Activated B cell treated with CpG ODN at 0.5 μM for 24 hours (primary cell): ENCODE measurements at places on chromosomes 5 and 9.

DNA sequence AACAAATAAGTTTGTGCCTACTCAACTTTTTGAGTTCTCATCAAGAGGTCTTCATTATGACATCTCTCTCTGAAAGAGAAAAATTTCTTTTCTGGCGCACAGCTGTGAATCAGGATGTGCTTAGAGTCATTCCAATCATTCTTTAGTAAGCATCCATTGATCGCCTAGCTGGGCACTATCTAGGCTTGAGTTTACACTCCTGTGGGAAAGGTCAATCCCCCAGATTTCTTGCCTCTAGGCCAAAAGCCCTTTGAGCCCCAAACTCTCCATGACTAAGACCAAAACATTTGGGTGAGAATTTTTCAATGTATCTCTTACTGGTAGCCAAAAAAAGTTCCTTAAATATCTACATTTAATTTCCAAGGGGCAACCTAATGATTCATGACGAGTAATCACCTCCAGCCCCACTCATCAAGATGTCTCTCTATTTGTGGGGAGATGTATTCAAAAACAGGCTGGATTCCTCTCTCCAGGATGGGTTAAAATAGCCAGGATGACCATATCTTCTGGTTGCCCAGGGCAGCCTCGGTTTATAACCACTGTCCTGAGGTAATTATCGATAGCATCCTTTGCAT lies 101.7 kb downstream of the GNA14 start:
- no peak for DNase-seq

GRCh38 chr5:133154274-133155075 lies 102.7 kb downstream of the HSPA4 start:
- DNase-seq: no peak

DNA sequence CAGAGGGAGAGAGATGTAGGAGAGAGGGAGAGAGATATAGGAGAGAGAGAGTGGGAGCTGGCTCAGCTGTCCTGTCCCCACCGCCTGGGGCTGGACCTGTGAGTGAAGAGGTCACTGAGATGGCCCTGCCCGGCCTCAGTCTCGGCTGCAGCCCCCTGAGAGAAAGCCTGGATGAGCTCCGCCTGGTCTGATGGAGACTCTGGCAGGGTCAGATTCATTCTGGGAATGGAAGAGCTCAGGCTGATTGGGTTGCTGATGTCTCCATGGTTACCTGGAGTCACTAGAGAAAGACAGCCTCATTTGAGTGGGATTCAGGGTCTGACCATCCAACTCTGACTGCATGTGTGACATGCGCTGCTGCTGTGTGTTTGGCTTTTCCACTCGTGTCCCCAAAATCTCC lies 27.1 kb upstream of the SEMA4D start:
- DNase-seq: no peak

GRCh38 chr9:134733480-134734232 lies 92.1 kb downstream of the COL5A1 start:
- no peak for DNase-seq

GRCh38 chr9:121556580-121556979 lies 56.9 kb upstream of the GGTA1 start:
- DNase-seq: no peak

DNA sequence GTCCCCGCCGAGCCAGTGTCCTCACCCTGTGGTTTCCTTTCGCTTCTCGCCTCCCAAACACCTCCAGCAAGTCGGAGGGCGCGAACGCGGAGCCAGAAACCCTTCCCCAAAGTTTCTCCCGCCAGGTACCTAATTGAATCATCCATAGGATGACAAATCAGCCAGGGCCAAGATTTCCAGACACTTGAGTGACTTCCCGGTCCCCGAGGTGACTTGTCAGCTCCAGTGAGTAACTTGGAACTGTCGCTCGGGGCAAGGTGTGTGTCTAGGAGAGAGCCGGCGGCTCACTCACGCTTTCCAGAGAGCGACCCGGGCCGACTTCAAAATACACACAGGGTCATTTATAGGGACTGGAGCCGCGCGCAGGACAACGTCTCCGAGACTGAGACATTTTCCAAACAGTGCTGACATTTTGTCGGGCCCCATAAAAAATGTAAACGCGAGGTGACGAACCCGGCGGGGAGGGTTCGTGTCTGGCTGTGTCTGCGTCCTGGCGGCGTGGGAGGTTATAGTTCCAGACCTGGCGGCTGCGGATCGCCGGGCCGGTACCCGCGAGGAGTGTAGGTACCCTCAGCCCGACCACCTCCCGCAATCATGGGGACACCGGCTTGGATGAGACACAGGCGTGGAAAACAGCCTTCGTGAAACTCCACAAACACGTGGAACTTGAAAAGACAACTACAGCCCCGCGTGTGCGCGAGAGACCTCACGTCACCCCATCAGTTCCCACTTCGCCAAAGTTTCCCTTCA lies 1.4 kb downstream of the GLIS3 start:
- no peak for DNase-seq

GRCh38 chr5:135445306-135445985 lies 1.7 kb downstream of the DCANP1 start:
- DNase-seq: no peak

DNA sequence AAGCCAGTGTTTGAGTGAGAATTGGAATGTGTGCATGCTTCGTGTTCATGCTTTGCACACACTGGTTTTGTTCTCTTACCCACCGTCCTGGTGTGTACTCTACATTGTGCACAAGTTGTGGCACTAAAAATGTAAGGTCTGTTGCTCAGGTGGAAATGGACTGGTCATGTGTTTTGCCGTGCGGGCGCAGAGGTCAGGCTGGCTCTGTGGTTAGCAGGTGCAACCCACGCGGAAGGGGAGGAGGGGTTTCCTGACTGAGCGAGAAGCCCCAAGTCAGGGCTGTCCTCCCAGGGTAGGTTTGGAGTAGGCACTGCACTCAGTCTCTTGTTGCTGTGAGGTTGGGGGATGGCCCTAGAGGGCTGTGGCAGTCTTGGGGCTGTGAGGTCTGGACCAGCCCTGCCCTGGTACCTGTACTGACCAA lies 86.6 kb downstream of the EHMT1 start:
- peak; percentile 36 for DNase-seq

GRCh38 chr9:113356686-113357292 lies 7.4 kb downstream of the BSPRY start:
- DNase-seq: no peak

DNA sequence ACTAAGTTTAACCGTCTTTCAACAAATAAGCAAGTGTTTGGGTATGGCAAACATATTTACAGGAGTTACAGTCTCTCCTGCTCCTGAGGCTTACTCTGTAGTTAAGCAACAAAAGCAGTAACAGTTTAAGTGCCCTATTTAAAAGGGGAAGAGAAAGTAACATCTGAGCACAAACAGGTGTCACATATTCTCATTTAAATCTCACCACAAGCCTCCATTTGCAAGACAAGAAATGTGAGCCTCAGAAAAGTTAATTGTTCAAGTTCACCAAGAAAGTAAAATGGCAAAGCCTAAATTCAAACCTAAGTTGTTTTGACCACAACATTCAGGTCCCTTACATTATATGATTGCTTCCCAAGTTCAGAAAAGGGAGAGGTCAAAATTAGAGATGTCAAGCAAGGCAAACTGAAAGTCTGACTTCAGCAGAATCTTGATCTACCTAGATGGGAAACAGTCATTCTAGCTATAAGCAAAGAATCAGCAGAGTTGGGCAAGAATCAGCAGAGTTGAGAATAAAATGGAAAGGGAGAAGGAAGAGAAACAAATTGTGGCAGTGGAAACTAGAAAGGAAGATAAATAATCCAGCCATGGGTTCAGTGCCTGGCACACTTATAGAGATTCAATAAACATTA lies 93.4 kb downstream of the STRBP start:
- DNase-seq: no peak

DNA sequence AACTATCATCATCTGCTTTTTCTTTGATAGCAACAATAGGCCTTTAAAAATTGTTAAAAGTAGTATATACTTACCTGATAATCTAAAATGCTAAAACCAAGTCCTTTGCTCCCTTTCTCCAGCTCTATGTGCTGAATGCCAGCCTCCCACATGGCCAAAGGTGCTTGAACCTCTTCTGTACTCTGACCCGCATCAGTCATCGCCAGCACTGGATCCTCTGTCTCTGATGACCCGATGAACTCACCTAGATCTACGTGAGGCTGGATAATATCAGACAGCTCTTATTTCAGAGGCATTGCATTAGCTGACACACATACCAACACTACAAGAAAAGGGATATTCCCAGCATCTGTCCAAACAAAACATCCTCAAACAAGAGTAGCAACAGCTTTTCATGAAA lies 89.5 kb downstream of the MPDZ start:
- no peak for DNase-seq

DNA sequence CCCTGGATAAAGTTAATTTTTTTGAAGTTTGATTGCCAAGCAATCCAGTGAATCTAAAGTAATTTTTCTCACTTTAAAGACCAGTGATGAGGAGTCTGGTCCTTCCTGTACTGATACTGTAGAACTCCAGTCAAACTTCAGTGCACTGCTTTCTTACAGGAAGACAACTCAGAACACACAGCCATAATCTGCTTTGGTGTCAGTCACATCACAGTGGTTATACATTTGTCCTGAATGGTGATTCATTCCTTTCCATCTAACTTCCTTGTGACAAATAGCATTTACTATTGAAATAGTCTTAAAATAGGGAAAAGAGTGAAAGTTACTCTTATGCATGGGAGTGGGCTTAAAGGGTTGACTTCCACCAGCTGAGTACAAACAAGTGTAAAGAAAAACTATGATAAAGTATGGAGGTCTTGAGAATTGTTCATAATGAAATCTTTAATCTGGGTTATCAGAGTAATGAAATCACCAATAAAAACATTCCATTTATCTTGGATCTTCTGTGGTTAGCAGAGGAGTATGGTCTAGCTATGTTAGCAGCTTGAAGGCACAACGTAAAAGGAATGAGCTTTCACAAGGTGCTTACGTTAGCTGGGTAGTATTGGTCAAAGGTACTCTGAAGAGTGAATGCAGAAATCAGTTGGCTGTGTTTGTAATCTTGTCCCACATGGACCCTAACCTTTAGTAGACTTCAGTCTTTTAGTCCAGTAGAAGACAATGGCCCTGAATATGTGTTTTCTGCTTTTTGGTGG lies 41.5 kb downstream of the DCP2 start:
- DNase-seq: no peak

DNA sequence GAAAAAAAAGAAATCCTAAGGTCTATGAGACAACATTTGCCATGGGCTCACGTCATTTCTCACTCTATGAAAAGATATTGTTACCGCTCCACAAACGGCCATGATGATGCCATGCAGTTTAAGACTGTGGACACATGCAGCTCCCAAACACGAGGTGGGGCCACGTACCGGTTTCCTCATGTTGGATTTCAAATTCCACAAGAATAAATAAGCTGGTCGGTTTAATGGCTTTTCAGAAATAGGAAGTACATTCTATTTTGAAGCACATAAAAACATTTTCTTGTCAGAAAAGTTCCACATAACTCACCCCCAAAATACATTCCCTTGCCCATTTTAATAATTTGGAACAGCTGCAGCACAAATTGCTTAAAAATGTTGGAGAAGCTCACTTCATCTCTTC lies 130.6 kb downstream of the MYO10 start:
- DNase-seq: no peak

DNA sequence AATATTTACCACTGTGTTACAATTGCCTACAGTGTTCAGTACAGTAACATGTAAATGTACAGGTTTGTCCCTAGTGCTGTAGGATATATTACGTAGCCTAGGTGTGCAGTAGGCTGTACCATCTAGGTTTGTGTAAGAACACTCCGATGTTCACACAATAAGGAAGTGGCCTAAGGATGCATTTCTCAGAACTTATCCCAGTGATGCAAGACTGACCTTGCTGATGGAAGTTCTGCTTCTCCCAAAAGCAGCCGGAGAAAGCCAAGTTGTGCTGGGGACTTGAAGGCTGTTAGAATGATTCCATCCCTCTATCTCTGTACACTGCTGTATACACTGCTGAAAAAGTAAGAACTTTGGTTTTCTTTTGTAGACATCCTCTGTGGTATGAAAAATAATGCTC lies 21.6 kb downstream of the NEUROG1 start:
- no peak for DNase-seq
